Activated CD8-positive, alpha-beta T cell treated with anti-CD3 and anti-CD28 coated beads for 36 hours (primary cell): ENCODE measurements at places on chromosomes 13 and 19. TPM values are rescaled to one million over a fixed set of nuclear protein-coding genes. Genes with fewer than 3 reads are reported as not detected.

The CYP2F1 gene
- total RNA-seq, result not detected

The SLC25A23 gene
- 12.1 TPM for total RNA-seq

The ZNF600 gene
- 11.7 TPM for total RNA-seq

The ZSCAN4 gene
- not detected for total RNA-seq

The LRRC8E gene
- total RNA-seq, result not detected

The CGB2 gene
- not detected for total RNA-seq

The NDFIP2 gene
- 69.1 TPM for total RNA-seq

The CA11 gene
- 11.1 TPM for total RNA-seq

The KATNAL1 gene
- total RNA-seq, result 8.6 TPM

The MIPEP gene
- total RNA-seq, result 17.2 TPM

GRCh38 chr13:21009036-21009435 lies 52.4 kb downstream of the LATS2 start:
- no peak for DNase-seq

DNA sequence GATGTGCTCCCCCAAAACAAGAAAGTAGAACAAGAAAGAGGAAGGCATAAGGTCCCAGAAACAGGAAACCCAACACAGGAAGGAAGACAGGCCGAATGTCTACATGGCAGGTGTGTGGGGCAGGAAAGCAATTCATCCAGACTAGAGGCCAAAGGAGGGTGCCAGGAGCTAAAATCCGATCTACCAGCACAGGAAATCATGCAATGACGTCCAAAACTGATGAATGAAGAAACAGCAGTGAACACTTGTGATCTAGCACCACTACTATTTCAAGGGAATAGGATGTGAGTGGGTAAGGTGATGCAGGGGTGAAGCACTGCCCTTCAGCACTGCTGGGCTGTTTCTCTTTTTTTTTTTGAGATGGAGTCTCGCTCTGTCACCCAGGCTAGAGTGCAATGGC lies 59.1 kb downstream of the DOCK9 start:
- DNase-seq, result no peak

DNA sequence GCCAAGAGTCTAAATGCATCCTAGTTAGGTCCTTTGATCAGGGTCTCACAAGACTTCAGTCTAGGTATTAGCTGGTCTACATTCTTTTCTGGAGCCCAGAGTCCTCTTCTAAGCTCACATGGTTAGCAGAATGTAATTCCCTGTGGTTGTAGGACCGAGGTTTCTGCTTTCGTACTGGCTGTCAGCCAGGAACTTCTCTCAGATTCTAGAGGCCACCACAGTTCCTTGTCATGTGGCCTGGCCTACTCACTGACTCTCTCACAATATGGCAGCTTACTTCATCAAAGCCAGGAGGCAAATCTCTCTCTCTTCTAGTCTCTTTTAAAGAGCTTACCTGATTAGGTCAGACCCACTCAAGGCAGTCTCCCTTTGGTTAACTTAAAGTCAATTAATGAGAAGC lies 82.9 kb downstream of the POU4F1 start:
- DNase-seq, result no peak

- peak; percentile 32 for DNase-seq
Observed at GRCh38 chr13:108227651-108228272, 9.6 kb downstream of the ABHD13 start.

GRCh38 chr13:86974251-86974994 lies 696.7 kb upstream of the SLITRK5 start:
- no peak for DNase-seq

- no peak for DNase-seq
Observed at GRCh38 chr13:110000534-110001345, 214.4 kb upstream of the IRS2 start.

DNA sequence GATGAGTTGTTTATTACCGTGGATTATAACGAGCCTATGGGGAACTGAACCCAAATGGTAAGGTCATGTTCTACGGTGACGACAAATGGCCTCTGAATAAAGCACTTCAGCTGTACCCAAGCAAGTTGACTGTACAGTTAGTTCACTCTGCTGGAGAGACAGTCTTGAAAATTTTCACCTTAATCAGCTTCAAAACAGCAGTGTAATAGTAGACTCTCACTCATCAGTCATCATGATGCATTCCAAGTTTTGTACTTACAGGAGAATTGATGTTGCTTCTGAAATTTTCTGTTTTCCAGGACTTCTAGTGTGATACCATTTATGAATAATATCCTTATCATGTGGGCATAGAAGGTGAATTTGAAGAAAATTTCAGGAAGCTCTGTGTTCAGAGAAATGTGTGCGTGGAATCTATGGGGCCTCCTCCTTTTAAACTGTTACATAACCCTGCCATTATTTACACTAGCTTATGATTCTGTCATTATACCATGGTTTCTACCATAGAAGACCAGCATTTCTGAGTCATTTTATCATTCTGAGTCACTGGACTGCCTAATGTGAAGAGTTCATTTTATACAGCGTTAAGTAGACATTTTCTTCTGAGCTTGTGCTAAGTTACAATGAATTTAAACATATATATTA lies 96.9 kb downstream of the WDFY2 start:
- no peak for DNase-seq

DNA sequence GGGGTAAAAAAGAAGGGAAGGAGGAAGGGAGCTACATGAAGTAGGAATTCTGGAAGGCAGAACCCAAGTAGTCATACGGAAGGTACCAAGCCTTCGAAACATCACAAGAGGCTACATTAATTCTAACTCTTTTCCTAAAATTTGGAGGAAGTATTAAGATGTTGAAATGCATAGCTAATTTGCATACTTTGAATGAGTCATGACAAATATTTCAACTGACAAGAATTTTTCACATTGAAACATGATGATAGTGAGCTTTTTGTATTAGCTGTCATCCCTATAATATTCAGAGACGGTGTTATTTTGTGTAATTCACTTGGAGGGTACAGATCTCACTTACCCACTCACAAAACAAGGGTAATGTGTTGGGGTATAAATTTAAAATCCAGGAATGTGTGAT lies 9.1 kb upstream of the ACOD1 start:
- DNase-seq, result no peak

GRCh38 chr19:47002853-47003610 lies 16.6 kb upstream of the NPAS1 start:
- no peak for DNase-seq

GRCh38 chr19:20840371-20840770 lies 64.3 kb downstream of the ZNF66 start:
- no peak for DNase-seq

- DNase-seq, result no peak
Observed at GRCh38 chr19:10736916-10737551, 19.2 kb downstream of the DNM2 start.

- no peak for DNase-seq
Observed at GRCh38 chr13:71632721-71633120, 234.3 kb downstream of the DACH1 start.

- DNase-seq, result peak; percentile 91
Observed at GRCh38 chr19:17938092-17938845, 5.5 kb downstream of the CCDC124 start.

DNA sequence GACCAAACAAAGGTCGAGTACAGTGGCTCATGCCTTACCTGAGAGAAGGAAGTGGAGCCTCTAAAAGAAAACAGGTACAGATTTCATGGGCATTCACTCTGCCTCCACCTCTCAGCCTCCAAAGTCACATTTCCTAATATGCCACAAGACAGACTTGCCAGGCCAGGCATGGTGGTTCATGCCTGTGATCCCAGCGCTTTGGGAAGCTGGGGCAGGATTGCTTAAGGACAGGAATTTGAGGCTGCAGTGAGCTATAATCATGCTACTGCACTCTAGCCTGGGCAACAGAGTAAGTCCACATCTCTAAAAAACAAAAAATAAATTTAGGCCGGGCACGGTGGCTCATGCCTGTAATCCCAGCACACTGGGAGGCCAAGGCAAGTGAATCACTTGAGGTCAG lies 10.9 kb upstream of the DNMT1 start:
- DNase-seq, result no peak

- no peak for DNase-seq
Observed at GRCh38 chr13:59963827-59964226, 199.9 kb downstream of the DIAPH3 start.

DNA sequence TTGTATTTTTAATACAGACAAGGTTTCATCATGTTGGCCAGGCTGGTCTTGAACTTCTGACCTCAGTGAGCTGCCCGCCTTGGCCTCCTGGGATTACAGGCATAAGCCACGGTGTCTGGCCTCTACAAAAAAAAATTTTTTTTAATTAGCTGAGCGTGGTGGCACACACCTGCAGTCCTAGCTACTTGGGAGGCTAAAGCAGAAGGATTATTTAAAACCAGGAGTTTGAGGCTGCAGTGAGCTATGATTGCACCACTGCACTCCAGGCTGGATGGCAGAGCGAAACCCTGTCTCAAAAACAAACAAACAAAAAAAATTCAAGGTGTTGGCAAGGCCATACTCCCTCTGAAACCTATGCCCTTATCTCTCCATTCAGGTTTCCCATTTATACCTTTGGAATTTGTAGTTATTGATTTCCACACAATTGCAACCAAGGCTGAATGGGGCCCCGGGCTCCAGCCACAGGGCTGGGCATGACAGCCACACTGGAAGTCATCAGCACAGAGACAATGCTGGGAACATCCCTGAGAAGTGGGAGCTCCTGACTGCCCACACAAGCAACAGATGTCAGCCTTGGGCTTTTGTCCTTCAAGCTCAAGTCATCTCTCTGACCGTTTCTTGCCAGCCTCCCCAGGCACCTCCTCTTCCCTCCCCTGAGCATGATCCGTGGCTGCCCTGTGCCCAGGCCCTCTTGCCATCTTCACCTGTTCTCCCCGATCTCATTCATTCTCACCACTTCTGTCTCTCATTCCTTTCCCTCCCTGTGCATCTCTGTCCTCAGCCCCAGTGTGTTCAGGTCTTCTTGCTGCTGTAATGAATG lies 27.2 kb upstream of the CALM3 start:
- no peak for DNase-seq

DNA sequence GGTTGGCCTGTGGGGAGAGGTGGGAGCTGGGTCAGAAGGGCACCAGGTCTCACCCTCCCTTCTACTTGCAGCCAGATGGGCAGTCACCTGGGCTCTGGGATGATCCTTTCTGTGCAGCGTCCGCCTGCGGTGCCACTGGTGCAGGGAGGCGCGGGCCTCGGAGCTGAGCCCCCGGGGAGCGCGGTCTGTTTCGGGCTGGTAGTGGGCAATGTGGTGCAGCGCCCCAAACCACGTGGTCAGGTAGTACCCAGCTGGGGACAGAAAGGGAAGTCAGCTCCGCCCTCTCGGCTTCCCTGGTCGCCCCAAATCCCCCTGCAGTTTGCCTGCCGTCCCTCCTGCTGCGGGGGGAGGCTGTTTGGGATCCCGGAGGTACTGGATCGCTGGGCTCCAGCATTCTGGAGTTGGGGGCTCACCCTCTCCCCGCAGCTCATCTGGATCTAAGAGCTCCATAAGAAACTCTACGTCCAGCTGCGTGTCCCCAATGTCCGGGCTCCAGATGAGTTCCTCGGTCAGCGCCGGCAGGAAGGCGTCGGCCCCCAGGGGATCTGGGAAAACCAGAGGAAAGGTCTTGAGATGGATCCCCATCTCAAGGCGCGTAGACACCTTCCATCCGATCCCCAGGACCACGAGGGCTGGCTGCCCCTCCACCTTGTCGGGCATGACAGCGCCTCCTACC lies 8.8 kb downstream of the RINL start:
- peak; percentile 58 for DNase-seq

DNA sequence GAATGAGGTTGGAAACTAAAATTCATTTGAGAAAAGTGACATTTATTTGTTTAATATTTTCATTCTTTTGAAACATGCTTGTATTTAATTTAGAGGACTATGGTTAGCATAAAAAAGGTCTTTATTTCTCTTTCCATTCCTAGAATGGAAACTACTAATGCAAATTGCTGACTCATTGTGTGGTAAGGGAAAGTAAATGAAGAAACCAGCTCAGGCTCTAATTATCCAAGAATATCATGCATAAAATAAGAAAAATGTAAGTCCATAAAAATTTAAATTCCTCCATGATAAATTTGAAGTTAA lies 777.0 kb upstream of the SLITRK1 start:
- DNase-seq, result no peak

GRCh38 chr19:9362905-9363304 lies at the start of gene ZNF177:
ZNF177 (plus strand) TSS chr19:9363013; CDS start chr19:9378312, 15,299 bp downstream.
- peak; percentile 13 for DNase-seq

DNA sequence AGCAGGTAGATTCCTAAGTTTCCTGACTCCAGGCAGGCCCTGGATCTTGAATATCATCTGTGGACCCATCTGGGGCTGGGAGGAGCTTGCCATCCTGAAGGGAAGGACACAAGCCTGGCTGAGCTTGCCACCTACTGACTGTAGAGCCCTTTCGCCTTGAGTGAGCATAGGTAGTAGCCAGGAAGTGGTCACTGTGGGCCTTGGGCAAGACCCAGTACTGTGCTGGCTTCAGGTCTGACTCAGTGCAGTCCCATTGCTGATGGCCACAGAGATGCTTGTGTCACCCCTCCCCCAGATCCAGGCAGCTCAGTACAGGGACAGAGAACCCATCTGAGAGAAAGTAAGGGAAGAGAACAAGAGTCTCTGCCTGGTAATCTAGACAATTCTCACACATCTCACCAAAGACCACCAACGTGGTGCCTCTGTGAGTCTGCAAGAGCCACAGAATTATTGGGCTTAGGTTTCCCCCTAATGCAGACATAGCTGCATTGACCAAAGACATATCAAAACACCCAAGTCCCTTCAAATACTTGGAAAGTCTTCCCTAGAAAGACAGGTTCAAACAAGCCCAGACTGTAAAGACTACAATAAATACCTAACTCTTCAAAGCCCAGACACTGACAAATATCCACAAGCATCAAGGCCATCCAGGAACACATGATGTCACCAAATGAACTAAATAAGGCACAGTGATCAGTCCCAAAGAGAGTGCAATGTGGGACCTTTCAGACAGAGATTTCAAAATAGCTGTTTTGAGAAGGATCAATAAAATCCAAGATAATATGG lies 108.2 kb upstream of the WASF3 start:
- DNase-seq, result no peak

GRCh38 chr13:73141292-73141771 lies 82.5 kb downstream of the KLF5 start:
- DNase-seq, result no peak

- DNase-seq, result no peak
Observed at GRCh38 chr19:49515767-49516166, 3.3 kb downstream of the FCGRT start.

DNA sequence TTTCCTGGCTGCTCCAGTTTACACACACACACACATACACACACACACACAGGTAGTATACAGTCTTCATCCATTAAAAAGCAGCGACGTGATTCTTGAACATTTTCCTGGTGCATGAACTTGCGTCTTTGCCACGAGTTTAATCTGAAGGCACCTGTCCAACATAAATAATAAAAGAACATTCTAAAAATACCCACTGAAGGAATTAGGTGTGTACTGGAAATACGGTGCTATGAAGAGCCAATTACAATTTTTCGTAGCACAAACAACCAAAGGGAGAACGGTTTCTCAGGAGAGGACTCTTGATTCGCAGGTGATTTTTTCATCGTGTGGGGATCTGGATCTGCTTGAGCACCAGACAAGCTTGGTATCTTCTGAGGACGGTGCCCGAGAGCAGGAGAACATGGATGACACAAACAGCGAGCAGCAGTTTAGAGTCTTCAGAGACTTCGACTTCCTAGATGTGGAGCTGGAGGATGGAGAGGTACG lies 61.2 kb downstream of the ZAR1L start:
- DNase-seq, result no peak

- DNase-seq, result no peak
Observed at GRCh38 chr13:113124211-113124970, 1.8 kb downstream of the F10 start.
